SJSA1 (cell line): ENCODE measurements at places on chromosomes 1 and 21.

GRCh38 chr1:206029484-206029883 lies 5.8 kb upstream of the CTSE start:
- no peak overlapping the region for H3K27ac ChIP-seq
- DNase-seq, result no peak
- peaks cover 21% of the 10 kb centered on the region for H3K27me3 ChIP-seq
- H3K4me1 ChIP-seq, result peaks cover 13% of the 10 kb centered on the region
- H3K36me3 ChIP-seq, result no peaks in the 10 kb centered on the region

- peaks cover 10% of the 10 kb centered on the region for H3K4me1 ChIP-seq
- DNase-seq, result no peak
- H3K27me3 ChIP-seq, result no peaks in the 10 kb centered on the region
- H3K36me3 ChIP-seq, result peaks cover 21% of the 10 kb centered on the region
- no peak overlapping the region for H3K4me3 ChIP-seq
These were observed 44.4 kb downstream of the STPG1 start for GRCh38 chr1:24369199-24369598.

GRCh38 chr1:36126797-36127500 lies 1.9 kb upstream of the COL8A2 start:
- peaks cover 13% of the 10 kb centered on the region for H3K27me3 ChIP-seq
- no peak overlapping the region for H3K4me3 ChIP-seq
- no peak overlapping the region for H3K27ac ChIP-seq

DNA sequence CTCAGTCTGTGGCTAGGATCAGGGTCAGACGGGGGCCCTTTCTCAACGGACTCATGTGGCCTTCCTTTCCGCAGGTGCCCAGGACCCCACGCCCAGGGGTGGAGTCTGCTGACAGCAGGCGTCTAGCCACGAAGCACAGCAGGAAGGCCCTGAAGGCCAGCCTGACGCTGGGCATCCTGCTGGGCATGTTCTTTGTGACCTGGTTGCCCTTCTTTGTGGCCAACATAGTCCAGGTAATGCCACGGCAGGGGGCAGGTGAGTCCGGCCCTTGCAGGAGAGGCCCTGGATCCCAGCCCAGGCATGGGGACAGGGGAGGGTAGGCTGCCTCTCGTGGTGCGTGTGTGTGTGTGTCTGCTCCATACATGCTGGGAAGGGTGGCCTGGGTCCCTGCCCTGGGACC lies 13.8 kb downstream of the HTR6 start:
- H3K4me1 ChIP-seq, result peaks cover 8% of the 10 kb centered on the region
- H3K27me3 ChIP-seq, result no peaks in the 10 kb centered on the region; the same call in 1 of the 2 replicates
- no peak overlapping the region for H3K4me3 ChIP-seq
- no peak overlapping the region for H3K27ac ChIP-seq
- no peak for DNase-seq

- H3K4me1 ChIP-seq, result peaks cover 21% of the 10 kb centered on the region
- no peak overlapping the region for H3K27ac ChIP-seq
- no peak for DNase-seq
- H3K27me3 ChIP-seq, result no peaks in the 10 kb centered on the region
- H3K4me3 ChIP-seq, result no peak overlapping the region
- H3K36me3 ChIP-seq, result no peaks in the 10 kb centered on the region
These were observed 123.9 kb upstream of the DUSP10 start for GRCh38 chr1:221865808-221866207.

DNA sequence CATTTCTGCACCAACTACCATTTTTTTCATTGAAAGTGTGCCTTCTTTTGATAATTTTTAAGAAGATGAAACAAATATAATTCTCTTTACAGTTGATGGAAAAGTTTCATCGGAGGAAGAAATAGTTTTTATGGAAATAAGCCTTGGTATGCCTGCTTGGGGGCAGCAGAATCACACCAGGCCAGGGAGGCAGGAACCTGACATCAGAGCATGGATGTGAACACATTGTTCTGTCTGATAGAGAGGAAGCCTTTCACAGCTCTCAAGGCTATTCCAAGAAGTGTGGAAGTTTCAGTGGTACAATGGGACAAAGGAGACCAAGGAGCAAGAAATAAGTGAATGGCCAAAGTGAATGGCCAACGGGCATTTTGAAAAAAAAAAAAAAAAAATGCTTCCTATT lies 162.2 kb upstream of the KCNK2 start:
- H3K4me3 ChIP-seq, result no peak overlapping the region
- H3K4me1 ChIP-seq, result no peaks in the 10 kb centered on the region
- no peaks in the 10 kb centered on the region for H3K27me3 ChIP-seq
- no peak for DNase-seq
- no peak overlapping the region for H3K27ac ChIP-seq

DNA sequence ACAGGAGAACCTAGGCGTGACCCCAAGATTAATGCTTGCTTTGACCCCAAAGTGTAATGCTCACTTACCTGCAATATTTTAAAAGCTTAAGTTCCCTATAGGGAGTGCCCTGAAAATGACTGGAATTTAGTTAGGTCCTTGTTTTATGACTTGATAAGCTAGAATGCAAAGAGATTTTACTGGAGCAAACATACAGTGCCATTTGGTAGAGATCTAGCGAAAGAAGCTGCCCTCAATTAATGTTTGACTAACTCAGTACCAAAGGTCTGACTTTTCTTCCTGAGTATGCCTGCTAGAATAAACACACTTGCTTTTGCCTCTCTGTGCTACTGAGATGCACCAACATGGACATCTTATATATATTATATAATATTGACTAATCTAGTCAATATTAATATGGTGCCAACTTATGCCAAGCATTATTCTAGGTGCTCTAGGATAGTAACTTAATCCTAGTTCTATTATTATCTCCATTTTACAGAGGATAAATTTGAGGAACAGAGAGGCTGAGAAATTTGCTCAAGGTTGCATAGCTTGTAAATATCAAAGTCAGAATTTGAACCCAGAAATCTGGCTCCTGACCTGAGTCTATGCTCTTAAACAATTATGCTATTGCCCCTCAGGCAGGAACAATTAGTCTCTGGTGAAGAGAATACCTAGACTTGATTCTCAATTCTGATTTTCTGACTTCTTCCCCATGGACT lies 18.2 kb downstream of the S100A10 start:
- no peak overlapping the region for H3K4me3 ChIP-seq
- H3K4me1 ChIP-seq, result peaks cover 16% of the 10 kb centered on the region
- H3K27ac ChIP-seq, result no peak overlapping the region
- H3K36me3 ChIP-seq, result peaks cover 11% of the 10 kb centered on the region

DNA sequence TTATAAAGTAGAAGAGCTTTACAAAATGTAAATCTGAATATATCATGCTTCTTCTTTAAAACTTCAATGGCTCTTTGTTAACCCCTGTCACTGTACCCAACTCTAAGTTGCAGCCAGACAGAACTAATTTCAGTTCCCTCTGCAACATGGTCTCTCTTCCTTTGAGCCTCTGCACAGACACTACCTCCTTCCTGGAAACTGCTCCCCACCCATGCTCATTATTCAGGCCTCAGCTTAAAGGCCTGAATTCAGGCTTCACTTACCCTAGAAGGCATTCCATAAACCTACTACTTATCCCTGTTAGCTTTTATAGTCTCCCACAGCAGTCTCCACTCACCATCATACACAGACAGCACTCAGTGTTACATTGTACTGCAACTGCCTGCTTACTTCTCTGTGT lies 2.6 kb upstream of the EEIG2 start:
- no peak overlapping the region for H3K27ac ChIP-seq
- DNase-seq, result no peak
- no peak overlapping the region for H3K4me3 ChIP-seq
- no peaks in the 10 kb centered on the region for H3K36me3 ChIP-seq
- 0 out of 2 replicates have a peak, but pooled peaks cover 5% of the 10 kb centered on the region for H3K27me3 ChIP-seq
- H3K4me1 ChIP-seq, result peaks cover 20% of the 10 kb centered on the region

- no peak for DNase-seq
- H3K4me3 ChIP-seq, result no peak overlapping the region
- peaks cover 46% of the 10 kb centered on the region for H3K27me3 ChIP-seq
- no peak overlapping the region for H3K27ac ChIP-seq
These were observed 159.0 kb downstream of the ACTL8 start for GRCh38 chr1:17914131-17914530.

DNA sequence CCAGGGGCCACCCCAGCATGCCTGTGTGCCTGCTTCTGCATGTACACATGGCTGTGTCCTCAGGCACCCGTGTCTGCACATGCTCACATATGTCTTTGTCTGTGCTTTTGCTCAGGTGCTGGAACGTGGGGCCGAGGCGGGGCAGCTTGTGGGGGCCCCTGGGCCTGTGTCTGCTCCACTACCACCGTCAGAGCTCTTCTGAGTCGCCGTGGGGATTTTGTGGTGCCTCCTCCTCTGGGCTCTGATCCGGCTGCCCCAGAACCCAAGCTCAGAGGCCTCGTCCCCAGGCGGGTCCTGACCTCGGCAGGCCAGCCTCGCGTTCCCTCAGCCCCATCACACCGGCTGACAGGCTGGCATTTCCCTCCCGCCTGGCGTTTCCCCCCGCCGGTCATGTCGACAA lies 104.6 kb upstream of the ACTRT2 start:
- H3K4me1 ChIP-seq, result no peaks in the 10 kb centered on the region
- H3K27me3 ChIP-seq, result no peaks in the 10 kb centered on the region
- no peak for DNase-seq
